A549 (cell line): ENCODE measurements at places on chromosomes 13 and 19. TPM values are rescaled to one million over a fixed set of nuclear protein-coding genes. Genes with fewer than 3 reads are reported as not detected.

Gene TNNT1
- 118 to 155 TPM (median 155 TPM) in 3 replicates for polyA plus RNA-seq

Gene NHLRC3
- 5.9 to 8.2 TPM (median 7.3 TPM) in 3 replicates for polyA plus RNA-seq

GRCh38 chr13:98672947-98673613 lies 79.4 kb downstream of the SLC15A1 start:
- peak; percentile 75 for DNase-seq

- DNase-seq: no peak
These were observed 15.1 kb downstream of the SBNO2 start for GRCh38 chr19:1158885-1159448.
